ENCODE measurements at places on chromosomes 7 and 10.
A peak's percentile ranks its signal among the peaks of the same experiment; 100 is the strongest.

DNA sequence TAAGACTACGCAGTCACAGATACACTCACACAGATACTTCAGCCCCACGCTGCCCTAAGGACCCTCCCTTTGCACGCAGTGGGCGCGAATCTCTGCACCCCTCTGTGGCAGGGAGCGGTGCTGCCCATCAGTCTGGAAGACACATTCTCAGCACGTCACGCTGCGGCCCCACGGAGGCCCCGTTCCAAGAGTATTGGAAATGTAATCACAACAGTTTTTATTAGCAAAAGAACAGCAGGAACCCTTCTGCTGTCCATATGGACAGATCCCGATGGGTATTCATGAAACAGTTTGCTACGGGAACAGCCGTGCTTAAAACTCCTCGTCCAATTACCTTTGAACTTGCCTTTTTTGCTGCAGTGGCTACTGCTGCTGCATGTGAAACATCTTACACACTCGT is 131.0 kb downstream of the RPS24 start:
- no peak for DNase-seq

DNA sequence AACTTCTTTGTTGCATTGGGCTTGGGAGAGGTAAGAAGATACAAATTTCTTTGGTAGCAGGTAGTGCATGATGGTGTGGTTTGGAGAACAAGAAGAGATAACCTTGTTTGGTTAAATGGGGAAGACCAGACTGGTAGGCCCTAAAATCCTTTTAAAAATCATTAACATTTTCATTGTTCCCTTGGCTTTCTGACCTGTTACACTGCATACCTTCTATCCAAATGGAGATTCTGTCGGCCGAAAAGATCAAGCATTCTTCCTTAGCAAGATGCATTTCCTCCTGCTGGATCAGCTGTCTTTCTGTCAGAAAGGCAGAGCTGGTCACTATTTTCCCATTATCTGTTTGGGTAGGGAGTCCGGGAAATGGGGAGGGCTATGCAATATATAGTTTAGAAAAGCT is 33.7 kb downstream of the AGK start:
- no peak for DNase-seq

DNA sequence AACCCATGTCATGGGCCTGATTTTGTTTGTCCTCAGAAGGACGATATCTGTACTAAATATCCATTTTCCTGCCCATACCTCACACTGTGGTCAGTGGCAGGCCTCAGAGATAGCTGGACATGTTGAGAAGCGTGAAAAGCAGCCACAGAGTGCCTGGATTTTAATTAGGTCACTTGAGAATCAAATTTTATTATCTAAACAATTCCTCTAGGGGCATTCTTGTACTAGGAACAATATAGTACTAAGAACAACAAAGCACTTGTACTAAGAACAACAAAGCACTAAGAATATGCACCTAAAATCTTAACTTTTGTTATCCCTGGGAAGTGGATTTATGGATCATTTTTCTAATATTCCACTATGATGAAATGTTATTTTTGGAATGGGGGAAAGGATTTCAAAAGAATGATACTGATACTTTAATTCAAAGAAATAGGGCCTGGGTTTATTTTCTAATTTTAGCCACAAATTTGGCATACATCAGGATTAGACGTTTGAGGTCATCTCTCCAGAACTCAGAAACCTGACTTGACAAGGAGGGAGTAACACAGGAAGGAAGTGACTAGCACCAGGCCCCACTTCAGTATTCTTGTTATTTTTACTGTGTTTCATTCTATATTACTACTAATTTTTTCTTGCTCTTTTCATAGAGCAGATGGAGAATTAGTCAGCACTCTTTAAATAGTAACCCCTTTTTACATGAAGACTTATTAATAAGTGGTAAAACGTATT is 112.2 kb downstream of the EXOC4 start:
- DNase-seq: peak; percentile 85

GRCh38 chr7:27955596-27955995 is 215.6 kb downstream of the TAX1BP1 start:
- DNase-seq: no peak

GRCh38 chr7:37224746-37225145 is 223.9 kb downstream of the ELMO1 start:
- no peak for DNase-seq

- DNase-seq: no peak
Observed at GRCh38 chr7:123231021-123232000, 31.5 kb upstream of the SLC13A1 start.

GRCh38 chr7:47488969-47489342 is 93.0 kb downstream of the TNS3 start:
- DNase-seq: no peak

DNA sequence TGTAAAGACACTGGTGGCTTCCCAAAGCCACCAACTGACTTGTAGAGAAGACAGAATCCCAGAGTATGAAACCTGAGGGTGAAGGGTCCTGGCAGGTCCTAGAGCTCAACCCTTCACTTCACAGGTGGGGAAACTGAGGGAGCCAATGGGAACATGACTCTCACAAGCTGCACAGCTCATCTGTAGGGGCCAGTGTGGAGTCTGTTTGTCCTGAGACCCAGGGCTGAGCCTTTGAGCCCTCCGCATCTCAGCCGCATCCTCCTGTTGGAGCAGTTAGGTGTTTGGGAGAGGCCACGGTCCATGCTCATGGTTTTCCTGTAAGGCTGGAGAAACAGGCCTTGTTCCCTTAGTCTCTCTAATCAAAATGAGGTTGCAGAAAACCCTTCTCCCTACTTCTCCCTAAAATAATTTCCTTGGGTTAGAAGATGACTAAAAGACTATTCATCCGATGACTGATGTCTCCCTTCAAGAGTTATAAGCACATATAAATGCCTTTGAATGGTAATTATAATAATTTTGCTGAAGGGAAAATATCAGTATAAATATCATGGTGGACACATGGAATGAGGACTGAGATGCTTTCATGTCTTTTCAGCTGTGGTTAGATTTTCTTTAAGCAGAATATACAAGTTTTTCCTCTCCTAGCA is 10.3 kb downstream of the HTRA1 start:
- DNase-seq: peak; percentile 77

GRCh38 chr7:93835702-93836101 is 54.9 kb downstream of the TFPI2 start:
- peak; percentile 70 for DNase-seq

DNA sequence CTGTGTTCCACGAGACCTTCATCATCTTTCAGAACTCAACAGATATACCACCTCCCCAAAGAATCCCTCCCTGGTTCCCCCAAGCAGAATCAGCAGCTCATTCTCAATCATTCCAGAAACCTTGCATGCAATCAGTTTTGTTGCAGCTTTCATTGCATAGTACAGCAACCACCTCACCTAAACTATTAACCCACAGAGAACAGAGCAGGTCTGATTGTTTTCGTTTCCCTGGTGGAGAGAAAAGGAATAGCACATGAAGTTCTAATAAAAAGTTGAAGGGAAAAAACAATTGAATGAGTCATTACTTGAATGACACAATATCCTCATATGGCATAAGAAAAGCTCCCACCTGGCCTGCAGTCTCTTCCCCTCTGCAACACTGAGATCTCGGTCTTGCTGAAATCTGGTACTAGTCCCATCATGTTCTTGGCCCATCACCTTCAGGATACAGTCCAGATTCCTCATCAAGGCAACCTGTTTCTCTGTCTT is 147.1 kb upstream of the GDF10 start:
- DNase-seq: peak; percentile 23

- DNase-seq: peak; percentile 45
Observed at GRCh38 chr10:87523731-87524130, 19.0 kb downstream of the MINPP1 start.
